ENCODE measurements at places on chromosomes 5 and 9.

DNA sequence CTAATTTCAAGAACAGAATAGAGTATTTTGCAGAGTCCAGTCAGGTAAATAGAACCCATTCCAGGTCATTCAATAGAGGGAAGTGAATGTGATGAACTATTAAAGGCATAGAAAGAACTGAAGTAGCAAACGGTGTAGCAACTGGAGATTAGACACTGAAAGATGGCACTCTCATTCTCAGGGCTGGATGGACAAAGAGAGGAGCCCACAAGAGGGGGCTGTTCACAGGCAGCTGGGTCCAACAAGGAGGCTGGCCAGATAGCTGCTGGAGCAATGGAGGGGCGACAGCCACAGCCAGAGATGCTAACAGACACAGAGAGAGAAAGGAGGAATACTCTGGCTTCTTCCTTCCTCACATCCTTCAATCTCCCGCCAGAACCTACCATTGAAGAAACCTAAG is 93.1 kb upstream of the SMARCA2 start:
- DNase-seq = no peak

DNA sequence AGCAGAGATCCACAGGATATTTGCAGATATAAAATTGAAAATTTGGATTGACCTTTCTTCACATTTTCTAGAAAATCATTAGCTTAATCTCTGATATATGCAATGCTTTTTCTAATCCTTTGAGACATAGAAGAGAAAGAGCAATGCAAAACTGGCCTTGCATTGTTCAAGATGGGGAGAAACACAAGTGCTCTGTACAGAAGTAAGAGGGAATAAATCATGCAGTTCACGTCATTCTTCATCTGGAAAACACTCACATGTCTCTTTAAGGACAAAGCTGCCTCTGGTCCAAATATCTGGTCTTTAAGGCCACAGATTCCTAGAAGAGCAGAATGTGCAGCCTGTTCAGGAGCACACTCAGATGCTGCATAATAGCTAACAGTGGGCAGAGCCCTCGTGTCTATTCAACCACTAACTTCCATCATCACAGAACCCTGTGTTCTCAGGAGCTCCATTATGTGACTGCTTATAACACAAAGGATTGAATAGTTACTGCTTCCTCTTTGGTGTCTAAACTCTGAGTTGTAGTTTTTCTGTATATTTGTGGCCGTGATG is 277.5 kb downstream of the PLK2 start:
- no peak for DNase-seq

- no peak for DNase-seq
Observed at GRCh38 chr9:91680106-91680505, 256.5 kb upstream of the NFIL3 start.

- DNase-seq = no peak
Observed at GRCh38 chr5:52502460-52502999, 285.2 kb upstream of the ITGA1 start.

All from OCI-M1 (cell line).